Stimulated activated CD8-positive, alpha-beta memory T cell treated with anti-CD3 and anti-CD28 coated beads, Interleukin-4, amount 100 ng/mL, for 1 hour (primary cell): ENCODE measurements at places on chromosomes 12 and 14.

DNA sequence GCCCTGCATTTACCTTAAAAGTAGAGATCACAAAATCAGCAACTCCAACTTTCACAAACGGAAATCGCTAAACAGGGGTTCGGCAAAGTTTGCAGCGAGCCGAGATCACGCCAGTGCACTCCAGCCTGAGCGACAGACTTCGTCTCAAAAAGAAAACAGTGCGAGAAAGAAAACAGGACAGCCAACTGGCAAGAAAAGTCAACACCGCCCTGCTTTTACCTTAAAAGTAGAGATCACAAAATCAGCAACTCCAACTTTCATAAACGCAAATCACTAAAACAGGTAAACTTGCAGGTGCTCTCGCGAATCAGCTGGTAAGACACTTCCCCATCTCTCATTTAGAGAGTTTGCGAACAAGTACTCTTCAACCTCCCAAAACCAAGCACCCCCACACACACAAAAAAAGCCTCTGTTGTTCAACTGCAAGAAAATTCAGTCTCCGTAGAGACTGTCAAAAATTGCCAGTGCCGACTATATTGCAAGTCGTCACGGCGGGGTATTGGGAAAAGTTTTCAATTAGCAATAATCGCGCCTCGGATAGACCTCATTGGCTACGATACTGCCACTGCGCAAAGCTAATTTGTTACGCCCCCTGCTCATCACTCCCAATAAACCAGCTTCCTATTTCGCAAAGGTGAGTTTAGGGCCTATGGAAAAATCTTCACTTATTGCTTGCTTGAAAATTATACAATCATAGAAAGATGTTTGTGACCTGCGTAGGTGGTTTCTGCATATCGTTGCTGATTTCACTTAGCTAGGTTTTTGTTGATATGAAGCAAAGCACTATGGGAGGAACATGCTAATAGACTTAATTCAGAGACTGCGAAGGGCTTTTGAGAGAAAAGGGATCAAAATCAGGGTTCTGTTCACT lies at the start of gene RNU4-1:
Gene RNU4-1, minus strand, starts transcription at position 577 of the 871 bp plus-strand sequence.
- DNase-seq, result peak; percentile 62

GRCh38 chr14:26444822-26445221 lies 153.0 kb downstream of the NOVA1 start:
- DNase-seq, result no peak

- no peak for DNase-seq
Observed at GRCh38 chr12:91983935-91984334, 161.7 kb downstream of the BTG1 start.

DNA sequence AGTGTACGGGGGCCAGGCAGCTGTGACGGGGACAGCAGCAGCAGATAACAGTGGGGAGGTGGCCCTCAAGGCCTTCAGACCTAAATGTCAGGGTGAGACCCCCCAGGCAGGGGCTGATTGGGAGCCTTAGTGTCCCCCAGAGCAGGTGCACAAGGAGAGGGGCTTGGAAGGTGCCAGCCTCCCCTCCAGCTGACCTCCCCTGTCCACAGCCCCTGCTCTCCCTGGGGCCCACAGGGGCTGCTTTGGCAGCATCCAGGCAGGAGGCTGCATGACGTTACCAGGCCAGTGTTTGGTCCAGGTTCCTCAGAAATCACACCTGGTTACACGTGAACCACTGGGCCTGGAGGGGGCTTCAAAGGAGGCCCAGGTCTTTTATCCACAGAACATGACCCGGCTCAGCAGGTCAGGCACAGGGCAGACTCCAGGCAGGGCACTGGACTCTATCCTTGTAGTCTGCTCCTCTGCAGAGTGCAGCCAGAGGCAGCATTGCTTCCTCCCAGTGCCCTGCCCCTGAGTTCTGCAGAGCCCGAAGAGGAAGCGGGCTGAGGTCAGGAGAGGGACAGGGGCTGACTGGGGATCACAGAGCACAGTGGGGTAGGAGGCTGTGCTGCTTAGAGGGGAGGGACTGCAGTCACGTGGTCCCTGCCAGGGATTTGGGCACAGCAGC lies 2.6 kb upstream of the TRMT61A start:
- no peak for DNase-seq

- no peak for DNase-seq
Observed at GRCh38 chr14:93744876-93745275, 43.4 kb downstream of the PRIMA1 start.

- no peak for DNase-seq
Observed at GRCh38 chr12:100485983-100486382, 12.3 kb downstream of the NR1H4 start.

DNA sequence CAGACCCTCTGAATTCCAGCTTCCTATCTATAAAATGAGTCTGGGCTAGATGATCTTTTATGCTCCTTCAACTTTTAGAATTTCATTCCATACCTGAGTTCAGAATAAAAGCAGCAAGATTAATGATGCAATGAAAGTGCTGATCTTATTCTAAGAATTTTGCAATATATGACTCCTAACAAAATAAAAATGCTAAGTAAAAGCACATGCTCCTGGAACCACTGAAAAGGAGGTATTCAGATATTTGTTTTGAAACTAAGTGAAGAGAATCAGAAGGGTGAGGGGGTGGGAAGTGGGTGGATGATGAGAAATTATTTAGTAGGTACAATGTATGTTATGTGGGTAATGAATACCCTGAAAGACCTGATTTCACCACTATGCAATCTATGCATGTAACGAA lies 216.6 kb downstream of the PTPRO start:
- no peak for DNase-seq

DNA sequence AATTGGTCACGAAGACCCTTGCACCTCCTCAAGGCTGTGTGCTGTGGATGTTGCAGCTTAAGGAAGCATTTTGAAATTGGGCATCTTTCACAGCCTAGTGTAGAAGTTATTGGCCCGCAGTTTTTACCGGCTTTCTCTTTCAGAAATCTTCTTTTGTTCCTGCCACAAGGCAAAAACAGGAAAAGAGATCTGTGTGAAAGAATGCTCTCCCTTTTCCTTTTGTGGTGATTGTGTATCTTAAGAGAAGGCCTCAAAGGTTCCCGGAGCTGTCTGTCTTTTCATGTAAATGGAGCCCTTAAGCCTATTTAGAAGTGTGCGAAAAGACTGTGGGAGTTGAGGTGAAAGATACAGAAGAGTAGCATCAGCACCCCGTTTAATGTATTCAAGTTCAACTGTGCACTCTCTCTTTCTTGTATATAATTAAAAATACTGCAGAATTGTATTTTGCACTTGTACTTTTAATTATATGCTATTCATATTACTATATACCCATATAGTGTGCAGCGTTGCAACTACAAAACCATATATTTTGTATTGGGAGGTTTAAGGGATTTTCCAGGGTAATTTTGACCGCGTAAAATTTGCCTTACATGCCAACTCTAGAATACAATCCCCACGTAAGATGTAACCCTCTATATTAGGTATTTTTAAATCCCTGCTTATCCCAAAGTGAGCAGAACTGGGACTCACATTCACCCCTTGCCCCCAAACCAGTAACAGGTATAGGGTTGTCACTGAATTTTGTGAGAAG lies 441.7 kb downstream of the RAD51B start:
- no peak for DNase-seq

DNA sequence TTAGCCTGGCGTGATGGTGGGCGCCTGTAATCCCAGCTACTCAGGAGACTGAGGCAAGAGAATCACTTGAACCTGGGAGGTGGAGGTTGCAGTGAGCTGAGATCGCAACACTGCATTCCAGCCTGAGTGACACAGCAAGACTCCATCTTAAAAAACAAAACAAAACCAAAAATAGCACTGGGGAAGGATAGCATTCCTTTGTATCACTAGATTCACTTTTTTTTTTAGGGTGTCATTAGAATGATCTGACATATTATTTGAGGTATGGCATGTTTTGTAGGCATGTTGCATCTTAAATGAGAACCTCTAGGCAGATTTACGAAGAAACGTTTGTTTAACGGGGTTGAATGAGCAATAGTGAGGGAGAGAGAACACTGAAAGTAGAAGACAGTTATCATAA lies 16.8 kb upstream of the FAR2 start:
- no peak for DNase-seq

GRCh38 chr14:91237219-91237618 lies 7.3 kb downstream of the GPR68 start:
- no peak for DNase-seq

GRCh38 chr12:124531281-124531745 lies 36.1 kb downstream of the NCOR2 start:
- no peak for DNase-seq

- no peak for DNase-seq
Observed at GRCh38 chr14:64970776-64971477, 1.2 kb downstream of the RAB15 start.

GRCh38 chr12:83514372-83514771 lies 827.7 kb downstream of the TMTC2 start:
- no peak for DNase-seq

- DNase-seq, result no peak
Observed at GRCh38 chr12:2862876-2863275, 6.0 kb upstream of the TEX52 start.

- no peak for DNase-seq
Observed at GRCh38 chr12:62930546-62931425, 4.2 kb downstream of the PPM1H start.

DNA sequence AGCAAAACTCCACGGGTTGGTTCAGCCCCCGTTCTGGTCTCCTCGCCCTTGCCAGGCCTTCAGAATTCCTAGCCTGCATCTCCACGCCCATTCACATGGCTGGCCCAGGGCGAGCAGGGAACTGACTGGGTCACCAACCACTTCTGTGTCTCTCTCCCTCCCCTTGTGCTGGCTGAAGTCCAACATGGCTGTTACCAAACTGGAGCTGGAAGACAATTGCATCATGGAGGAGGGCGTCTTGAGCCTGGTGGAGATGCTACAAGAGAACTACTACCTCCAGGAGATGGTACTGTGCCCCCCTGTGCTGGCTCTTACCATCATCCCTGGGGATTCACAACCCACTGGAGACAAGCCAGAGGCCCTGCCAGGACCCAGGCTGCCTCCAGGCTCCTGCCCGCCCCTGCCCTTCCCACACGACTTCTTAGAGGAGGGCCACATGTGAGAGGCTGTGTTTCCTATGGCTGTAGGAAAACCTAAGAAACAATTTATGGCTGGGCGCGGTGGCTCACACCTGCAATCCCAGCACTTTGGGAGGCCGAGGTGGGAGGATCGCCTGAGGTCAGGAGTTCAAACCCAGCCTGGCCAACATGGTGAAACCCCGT lies 9.9 kb downstream of the LRRC74A start:
- DNase-seq, result no peak

DNA sequence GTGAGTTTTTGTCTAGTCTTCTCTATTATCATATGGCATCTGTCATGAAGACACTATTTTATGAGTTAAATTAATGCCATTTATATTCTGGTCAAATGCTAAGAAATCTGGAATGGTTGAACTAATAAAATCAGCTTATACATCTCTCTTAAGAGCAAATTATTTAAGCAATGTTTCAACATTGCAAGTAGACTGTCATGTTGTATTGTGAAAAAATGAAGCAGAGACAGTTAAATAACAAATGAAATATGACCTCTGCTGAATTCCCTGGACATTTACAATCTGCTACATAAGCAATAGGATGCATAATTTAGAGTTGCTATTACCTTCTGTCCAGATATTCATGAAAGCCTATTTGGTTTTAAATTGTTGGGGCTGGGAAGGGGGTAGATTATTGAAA lies 30.6 kb downstream of the NAV3 start:
- DNase-seq, result no peak

DNA sequence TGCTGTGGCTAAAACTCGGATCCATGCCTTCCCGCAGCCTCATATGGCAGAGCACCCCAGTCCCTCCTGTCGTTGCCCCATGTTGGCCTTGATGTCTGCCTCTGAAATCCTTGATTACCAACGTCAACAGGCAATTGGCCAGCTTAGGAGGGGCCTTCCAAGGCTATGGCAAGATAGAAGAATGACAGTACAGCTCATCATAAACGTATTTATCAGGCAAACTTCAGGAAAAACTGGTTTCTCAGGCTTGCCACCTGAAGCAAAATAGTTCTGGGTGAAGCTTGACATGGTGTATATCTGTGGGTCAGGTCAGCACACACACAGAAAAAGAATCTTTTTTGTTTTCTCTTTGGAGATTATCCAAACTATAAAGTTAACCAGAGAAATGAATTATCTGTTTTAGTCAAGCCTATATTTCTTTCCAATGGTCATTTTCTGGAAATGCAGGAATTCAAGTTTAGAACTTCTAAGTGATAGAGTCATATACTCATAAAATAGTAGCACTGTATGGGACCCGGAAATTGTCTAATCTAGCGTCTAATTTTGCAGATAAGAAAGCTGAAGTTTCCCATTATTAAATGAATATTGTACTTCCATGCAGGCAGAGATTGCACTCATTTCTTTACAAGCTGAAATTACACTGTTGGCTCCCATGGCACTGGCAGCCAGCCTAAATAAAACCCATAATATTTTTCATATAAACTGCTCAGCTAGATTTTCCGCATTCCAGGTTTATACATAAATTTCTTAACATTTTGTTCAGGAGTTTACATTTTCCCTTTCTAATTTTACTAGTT lies 24.4 kb upstream of the DUSP16 start:
- DNase-seq, result no peak

DNA sequence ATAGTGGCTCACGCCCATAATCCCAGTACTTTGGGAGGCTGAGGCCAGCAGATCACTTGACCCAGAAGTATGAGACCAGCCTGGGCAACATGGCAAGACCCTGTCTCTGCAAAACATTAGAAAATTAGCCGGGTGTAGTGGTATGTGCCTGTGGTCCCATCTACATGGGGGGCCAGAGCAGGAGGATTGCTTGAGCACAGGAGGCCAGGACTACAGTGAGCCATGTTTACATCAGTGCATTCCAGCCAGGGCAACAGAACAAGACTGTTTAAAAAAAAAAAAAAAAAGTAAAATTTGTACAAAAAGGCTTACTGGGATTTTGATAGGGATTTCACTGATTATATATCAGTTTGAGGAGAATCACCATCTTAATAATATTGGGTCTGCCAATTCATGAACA lies 7.8 kb downstream of the HCFC2 start:
- DNase-seq, result no peak

DNA sequence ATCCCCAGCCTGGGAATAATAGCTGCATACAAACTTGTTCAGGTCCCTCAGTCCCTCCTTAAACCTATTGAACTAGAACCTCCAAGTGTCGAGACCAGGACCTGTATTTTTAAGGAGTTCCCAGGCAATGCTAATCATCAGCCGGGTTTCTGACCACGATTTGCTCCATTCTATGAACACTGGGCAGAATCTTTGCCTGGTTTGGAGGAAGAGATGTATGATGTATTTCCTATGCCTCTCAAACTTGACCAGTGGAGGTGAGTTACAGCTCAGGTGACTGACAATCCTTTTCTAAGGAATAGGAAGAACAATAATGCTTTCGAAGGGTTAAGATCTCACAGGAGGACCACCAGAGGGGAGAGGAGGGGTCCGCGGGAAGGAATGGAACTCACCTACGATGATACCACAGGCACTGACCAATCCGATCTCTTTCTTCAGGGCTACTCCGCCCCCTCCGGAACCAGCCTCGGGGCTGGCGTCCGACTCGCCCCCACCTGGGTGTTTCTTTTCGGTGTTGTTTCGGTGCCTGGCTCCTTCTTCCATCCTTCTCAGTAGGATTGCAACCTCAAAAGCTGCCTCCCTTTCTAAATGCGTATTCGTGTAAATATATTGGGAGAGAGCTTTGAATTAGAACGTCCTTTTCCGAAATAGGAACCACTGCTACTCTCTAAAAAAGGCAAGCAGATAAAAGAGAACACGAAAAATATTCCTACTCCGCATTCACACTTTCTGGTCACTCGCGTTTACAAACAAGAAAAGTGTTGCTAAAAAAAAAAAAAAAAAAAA lies 895 bp downstream of the SLC7A8 start:
- no peak for DNase-seq
